ENCODE measurements at places on chromosomes 16 and 17.
A peak's percentile ranks its signal among the peaks of the same experiment; 100 is the strongest.

DNA sequence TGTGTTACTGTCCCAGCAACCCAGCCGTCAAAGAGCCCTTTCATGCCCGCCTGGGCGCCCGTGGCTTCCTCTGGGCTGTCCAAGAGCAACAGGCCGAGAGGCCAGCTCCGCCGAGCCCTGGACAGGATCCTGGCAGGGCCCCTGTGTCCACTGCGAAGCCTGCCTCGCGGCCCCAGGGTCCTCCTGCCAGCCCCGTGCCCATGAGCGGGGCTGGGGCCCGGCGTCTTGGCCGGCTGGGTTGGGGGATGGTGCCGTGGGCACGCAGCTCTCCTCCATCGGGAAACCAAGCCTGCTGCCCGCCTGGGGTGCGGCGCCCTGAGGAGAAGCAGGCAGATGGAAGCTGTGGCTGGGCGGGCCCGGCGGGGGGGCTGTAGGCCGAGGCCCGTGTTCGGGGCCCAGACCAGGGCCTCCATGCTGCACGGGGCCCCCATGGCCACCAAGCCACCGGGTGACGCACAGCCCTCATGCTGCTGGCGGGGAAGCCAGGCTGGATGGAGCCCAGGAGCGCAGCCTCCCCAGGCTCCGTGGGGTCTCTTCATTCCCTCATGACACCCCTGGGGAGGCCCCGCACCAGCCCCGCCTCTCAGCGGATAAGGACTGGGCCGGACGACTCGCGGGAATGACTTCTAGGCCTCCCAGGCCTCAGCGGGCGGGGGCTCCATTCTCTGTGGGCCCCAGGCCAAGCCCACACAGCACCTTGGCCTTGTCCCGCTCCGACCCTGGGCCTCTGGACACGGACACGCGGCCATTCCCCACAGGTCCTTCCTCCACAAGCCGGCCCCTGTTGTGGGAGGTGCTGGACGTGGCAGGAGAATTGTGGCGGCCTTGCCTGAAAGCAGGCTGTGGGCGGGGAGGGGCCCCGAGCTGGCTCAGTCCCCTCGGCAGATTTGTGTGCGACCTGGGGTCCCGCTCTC is at the start of gene C1QTNF8:
Gene C1QTNF8 (minus strand): TSS at position 76 of the 914 bp plus-strand sequence. CDS start 1,322 bp downstream, outside the sequence.
- no peak for DNase-seq

- DNase-seq, result no peak
Measured at GRCh38 chr16:88732172-88732960, 26.1 kb downstream of the CTU2 start.

- no peak for DNase-seq
Measured at GRCh38 chr16:52914428-52914827, 138.3 kb downstream of the CHD9NB start.

DNA sequence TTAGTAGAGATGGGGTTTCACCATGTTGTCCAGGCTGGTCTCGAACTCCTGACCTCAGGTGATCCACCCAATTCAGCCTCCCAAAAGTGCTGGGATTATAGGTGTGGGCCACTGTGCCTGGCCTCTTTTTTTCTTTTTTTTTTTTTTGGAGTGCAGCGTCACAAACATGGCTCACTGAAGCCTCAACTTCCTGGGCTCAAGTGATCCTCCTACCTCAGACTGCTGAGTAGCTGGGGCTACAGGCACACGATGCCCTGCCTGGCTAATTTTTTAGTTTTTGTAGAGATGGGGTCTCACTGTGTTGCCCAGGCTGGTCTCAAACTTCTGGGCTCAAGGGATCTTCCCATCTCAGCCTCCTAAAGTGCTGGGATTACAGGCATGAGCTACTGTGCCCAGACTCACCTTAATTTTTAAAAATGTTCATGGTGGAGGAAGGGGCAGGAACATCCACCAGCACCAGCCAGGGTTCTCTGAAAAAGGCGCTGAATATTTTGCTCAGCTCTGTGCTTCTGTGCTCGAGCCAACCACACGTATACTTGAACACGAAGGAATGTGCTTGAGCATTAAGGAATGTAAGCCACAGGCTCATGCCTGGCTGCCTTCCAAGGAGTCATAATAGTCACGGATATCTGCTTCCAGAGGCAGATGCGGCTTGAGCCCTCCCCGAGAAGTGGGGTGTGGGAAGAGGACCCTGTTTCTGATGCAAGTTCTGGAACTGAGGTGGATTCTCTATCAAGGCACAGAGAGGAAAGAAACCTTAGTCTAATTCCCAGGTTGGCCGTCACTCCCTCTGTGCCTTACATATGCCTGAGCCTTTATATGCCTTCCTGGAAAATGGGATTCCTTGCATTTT is 65.5 kb upstream of the CREBBP start:
- DNase-seq, result peak; percentile 83

GRCh38 chr17:48137656-48138055 is 30.1 kb downstream of the SNX11 start:
- no peak for DNase-seq

- DNase-seq, result no peak
Measured at GRCh38 chr17:73720187-73720834, 76.1 kb upstream of the SDK2 start.

GRCh38 chr17:64385187-64386083 is 5.2 kb downstream of the PECAM1 start:
- DNase-seq, result no peak

DNA sequence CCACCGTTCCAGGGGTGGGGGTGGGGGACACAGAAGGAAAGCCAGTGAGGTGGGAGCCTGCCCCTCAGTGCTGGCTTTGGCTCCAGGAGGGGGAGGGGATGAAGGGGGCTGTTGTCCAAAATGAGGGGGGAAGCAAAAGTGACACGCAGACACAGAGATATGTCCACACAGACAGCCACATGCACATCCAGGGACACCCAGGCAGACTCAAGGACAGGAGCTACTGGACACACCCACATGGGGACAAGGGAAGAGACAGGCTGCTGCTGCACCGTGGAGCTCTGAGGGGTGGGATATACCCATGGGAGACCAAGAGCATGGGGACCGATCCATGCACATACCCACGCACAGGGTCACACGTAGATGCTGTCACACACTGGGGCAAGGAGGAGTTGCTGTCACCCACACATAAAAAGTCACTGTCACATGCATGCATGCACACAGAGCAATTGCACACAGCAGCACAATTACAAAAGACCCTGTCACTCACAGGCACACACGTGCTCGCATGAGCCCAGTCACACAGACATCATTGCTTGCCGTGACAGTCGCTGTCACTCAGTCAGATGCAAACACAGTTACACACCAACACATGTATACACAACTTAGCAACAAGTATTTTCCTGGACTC is 1.3 kb downstream of the THRA start:
- no peak for DNase-seq

DNA sequence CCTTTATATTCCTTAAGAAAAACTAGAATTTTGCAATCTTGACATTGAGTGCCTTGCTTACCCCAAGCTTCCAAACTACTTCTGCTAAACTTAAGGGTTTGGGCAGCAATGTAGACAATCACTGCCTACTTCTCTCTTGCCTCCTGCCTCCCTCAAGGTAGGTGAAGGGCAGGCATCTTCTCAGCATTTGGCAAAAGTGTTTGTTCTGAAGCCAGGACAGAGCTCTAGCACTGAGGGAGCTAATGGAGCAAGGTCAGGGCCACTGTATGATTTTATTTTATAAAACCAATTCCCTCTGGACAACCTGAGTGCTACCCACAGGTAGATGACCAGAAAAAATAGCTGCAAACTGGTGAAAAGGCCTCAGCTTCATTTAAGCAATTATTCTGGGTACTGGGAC is 111.8 kb downstream of the IRX3 start:
- no peak for DNase-seq

GRCh38 chr16:1980030-1980769 is 1.1 kb downstream of the NOXO1 start:
- no peak for DNase-seq

GRCh38 chr17:27631897-27632725 is 1.1 kb downstream of the LGALS9 start:
- no peak for DNase-seq

DNA sequence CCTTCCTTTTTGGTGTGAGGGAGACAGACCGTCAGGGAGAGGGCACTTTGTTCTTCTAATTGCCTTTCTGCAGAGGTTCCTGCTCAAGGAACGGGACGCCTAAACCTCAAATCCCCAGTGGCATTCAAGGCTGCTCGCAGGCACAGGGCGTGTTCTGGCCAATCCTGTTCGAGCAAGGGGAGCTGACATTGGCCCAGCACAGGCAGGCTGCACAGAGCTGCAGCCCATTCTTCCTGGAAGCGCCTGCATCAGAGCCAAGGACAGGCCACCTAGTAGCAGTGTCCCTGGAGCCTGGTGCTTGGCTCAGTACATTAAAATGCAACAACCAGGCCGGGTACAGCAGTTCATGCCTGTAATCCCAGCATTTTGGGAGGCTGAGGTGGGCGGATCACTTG is 72.2 kb upstream of the CREBBP start:
- peak; percentile 87 for DNase-seq

GRCh38 chr16:62615526-62615925 is 579.3 kb upstream of the CDH8 start:
- no peak for DNase-seq

DNA sequence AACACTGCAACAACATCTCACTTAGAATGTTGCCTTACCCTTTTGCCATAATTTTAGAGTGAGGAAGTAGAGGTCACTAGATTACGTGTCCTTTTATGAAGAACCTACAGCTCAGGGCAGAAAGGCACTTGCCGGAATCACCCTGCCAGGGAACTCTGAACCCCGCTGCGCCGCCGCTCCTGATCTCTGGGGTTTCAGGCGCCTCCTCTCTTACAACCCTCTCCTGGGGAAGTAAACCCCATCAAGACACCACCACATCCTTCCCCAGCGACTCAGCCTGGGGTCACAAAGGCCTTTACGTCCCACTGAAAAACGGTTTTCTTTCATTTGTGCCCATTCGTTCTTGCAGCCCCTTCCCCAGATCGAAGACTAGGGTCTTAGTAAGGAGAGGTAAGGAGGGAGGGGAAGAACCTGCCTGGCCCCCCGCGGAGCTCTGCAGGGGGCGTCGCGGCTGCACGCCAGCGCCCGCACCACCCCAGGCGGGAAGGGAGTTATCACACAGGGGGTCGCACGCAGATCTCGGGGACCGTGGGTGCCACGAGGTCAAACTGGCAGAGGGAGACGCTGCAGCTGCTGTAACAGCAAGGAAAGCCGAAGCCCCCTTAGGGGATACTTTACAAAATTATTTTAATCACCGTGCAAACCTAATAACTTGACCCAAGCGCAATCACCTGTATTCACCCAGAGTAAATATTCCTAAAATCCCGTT is 1.0 kb upstream of the HLF start:
- no peak for DNase-seq

DNA sequence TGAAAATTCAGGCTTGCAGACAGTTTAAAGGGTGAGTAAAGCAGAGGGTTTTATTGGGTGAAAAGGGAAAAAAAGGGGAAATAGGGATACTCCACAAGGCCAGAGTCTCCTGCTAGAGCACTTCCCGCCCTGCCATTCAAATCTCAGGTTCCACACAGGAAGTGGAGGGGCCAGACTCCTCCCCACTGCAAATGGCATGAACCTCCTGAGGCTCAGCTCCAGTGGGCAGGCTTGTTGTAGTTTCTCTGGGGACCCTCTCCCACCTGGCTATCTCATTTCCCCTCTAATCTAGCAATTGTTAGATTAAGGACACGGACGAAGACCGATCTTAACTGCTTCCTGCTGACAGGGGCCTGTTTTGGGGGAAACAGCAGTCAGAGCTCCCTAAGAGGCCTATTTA is 43.4 kb downstream of the TAOK1 start:
- peak; percentile 6 for DNase-seq

GRCh38 chr16:2173366-2173765 is 17.8 kb downstream of the TRAF7 start:
- DNase-seq, result no peak

GRCh38 chr16:66919569-66920298 is 1.0 kb upstream of the CDH16 start:
- DNase-seq, result no peak

DNA sequence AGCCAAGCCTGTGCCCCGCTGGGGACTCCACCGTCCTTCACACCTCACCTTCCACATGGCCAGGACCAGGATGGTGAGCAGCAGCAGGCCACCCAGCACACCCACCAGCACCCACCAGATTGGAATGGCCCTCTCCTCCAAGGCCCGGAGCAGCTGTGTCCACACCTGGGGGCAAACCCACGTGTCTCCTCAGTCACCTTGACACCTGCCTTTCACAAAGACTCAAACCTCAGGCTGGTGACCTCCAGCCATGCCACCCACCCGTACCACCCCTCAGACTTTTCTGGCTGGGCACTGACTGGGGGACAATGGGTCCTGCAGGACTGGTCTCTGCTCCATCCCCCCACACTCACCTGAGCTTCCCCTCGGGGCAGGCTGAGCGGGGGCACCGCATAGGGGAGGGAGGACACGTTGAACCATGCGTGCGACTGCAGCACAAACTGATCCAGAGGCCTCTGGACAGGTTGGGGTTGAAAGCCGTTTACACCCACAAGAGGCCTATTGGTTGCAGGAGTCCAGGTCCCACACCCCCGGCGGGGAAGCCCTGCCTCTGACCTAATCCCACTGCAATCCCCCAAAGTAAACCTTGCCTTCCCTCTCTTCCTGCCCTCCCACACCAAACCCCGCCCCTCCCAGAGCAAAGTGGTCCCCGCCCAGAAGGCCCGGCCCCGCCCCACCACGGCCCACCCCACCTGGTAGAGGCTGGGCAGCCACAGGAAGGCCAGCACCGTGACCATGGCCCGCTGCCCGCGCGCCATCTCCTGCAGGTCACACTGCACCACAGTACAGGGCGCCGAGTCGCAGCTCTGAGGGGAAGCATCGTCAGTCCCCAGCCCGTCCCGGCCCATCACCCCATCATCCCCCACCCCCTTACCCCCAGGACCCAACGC is 10.9 kb upstream of the FAM171A2 start:
- DNase-seq, result no peak

DNA sequence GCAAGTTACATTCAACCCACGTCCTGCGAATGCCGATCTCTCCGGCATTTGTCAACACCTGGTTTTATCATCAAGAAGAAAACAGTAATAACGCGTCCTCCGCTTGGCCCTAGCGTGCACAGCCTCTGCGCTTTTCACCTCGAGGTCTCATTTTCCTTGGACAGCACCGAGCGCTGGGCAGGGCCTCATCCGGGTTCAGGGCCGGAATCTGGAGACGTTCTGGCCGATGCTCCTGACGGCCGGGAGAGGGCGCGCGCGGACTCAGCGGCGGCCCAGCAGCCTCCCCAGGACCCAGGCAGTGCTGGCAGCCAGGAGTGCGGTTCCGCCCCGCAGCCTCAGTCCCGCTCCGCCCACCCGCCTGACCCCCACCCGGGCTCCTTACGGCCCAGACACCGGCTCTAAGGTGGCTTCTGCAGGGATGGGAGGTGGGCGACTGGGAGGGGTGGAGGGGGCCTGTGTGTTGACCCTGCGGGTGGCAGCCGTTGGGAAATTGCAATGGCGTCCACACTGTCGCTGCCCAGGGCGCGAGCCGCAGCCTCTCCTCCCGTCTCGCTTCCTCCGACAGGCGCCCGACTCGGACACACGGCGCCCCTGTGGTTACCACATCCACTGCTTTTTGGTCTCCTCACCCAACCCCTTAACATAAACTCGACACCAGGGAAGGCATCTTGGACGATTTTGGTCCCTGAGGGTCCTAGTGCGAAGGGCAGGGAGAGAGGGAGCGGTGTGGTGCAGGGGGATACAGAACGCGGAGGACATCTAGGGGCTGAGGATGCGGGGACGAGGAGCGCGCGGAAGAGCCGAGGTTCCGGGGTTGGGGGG is 7.4 kb upstream of the FLYWCH1 start:
- peak; percentile 92 for DNase-seq

GRCh38 chr17:16945663-16946218 is 26.2 kb downstream of the TNFRSF13B start:
- no peak for DNase-seq

Measured in muscle of arm (tissue), 14 donors.